ENCODE measurements at places on chromosomes 11 and 22.
A peak's percentile ranks its signal among the peaks of the same experiment; 100 is the strongest.

DNA sequence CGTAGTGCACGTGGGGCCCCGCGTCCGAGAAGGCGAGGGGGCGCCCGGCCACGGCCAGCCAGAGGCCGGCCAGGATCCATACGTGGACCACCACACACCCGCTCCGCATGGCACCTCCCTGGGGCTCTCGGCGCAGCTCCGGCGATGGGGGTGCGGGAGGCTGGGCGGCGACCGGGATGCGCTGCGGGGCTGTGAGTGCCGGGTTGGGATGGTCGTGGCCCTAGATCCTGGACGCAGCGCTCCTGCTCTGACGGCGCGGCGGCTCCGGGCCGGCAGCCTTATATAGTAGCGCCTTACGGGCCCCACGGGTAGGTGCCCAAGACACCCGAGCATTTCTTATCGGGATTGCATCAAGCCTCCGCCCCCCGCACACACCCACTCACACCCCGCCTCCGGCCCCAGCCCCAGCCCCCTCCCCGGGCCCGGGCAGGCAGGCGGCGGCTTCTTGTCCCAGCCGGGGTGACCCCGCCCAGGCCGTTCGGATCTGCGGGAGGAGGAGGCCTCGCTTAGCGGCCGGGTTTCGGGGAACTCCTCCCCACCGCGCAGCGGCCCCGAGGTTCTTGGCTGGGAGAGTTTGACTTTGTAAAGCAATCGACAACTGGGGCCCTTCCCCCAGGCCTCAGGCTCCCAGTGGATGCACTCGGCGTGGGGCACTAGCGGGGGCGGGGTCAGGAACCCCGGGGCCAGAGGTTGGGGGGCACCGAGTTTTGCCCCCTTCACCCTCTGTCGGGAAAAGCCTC, at the start of gene FGF19:
Gene FGF19, minus strand, starts transcription at position 255 of the 740 bp plus-strand sequence. Its CDS starts 146 bp downstream, at position 109.
- DNase-seq = no peak

GRCh38 chr11:41237382-41237781, 222.1 kb downstream of the LRRC4C start:
- DNase-seq = no peak

DNA sequence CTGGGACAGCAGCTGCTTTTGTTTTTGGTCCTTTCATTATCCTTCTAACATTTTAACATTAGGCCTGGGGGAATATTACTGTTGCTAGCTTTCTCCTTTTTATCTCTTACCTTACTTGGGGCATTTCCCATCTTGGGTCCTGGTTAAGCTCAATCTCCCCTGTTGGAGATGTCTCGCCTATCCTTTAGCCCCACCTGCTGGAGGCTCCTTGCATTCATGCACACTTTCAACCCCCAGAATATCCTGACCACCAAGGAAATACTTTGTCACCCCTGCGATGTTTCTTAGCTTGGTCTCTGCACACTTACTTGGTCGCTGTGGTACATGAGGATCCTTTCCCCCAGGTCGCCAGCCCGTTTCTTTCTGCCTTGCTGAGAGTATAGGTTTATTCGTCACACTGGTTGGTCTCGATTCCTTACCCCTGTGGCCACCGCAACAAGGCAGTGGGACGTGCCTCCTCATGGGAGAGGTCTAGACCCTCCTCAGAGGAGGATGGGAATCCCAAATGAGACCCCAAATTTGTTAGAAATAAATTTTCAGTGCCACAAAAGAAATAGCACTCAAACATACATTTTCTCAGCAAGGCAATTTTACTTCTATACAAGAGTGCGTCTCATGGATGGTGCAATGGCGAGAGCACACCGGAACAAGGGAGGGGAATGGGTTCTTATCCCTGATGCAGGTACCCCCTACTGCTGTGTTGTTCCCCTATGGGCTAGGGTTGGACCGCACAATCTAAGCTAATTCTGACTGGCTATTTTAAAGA, 5.4 kb upstream of the TXN2 start:
- peak; percentile 51 for DNase-seq

- no peak for DNase-seq
These were observed 16.2 kb downstream of the CAPN5 start for GRCh38 chr11:77082838-77083565.

GRCh38 chr11:100273066-100273815, 413.8 kb upstream of the ARHGAP42 start:
- no peak for DNase-seq

GRCh38 chr11:9708544-9708943, 44.7 kb downstream of the SWAP70 start:
- no peak for DNase-seq

GRCh38 chr11:124941703-124942102, 5.9 kb upstream of the HEPACAM start:
- DNase-seq = no peak

- no peak for DNase-seq
These were observed 28.5 kb downstream of the AASDHPPT start for GRCh38 chr11:106105986-106106385.

DNA sequence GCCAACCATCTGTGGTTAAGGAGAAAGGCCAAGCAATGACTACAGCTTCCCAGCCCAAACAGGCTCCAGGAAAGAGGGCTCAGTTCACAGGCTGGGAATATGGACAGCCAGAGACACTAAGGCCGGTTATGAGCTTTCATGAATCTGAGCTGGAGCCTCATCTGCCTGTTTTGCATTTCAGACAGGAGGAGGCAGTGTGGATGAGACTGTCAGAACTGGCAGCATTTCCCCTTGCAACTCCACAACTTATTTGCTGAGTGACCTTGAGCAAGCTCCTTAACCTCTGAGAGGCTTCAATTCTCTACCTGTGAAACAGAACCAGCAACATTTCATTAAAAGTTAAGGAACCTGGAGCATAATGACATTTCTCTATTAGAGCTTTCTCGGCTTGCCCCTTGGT, 264.0 kb downstream of the ETS1 start:
- no peak for DNase-seq

DNA sequence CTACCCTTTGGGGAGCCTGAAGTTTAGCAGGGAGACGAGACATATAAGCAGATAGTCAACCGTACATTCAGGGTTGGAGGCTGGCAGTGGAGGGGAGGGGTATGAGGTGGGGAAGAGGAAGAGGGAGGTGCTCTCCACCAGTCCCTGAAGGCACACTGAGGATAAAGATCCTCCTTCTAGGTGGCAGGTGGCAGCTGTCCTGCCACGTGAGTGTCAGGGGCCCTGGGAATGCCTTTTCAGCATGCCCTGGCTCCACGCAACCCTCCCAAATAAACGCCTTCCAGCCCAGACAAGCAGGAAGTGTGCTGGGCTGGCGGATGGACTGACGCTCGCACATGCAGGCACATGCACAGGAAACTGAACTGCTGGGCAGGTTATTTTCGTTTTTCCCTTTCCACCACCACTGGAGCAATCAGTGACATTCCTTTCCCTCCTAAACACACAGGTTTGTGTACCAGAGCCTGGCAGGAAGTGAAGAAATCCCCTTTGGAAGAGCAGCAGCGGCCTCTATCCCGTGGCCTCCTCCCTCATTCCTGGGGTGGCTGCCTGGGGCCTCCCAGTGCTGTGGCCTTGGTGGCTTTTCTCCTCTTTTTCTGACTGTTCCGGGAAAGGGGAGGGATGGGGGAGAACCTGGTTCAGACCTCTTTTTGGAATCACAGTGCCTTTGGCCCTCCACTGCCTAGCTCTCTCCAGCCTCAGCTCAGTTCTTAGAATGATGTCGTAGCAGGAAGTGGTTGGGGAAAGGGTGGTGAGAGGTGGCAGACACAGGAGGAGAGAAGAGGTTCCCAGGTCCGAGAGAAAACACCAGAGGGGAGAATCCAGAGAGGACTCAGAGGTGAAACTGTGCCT, 157.0 kb upstream of the TIMP3 start:
- peak; percentile 12 for DNase-seq

All from activated CD4-positive, alpha-beta T cell treated with anti-CD3 and anti-CD28 coated beads for 1 hour (primary cell).